ENCODE measurements at places on chromosomes 13 and 19. TPM values are rescaled to one million over a fixed set of nuclear protein-coding genes. Genes with fewer than 3 reads are reported as not detected.

DNA sequence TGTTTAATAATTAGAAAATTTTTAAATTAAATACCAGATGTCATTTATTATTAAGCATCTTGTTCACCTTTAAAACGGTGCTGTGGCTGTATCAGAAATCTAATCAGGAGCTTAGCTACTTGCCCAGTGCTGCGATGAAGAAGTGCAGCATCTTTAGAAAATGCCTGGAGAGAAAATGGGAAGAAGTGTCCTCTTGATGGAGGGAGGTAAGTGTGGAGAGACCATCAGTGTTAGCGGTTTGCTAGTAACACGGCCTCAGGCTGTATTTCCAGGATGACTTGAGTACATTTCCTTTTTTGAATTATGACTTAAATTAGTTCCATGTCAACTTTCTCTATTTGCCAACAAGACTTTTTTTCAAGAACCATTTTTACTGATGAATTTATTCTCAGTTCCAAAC lies 74.1 kb downstream of the SHISA2 start:
- DNase-seq = no peak

The NMRK2 gene
- polyA plus RNA-seq = 2.4 TPM

DNA sequence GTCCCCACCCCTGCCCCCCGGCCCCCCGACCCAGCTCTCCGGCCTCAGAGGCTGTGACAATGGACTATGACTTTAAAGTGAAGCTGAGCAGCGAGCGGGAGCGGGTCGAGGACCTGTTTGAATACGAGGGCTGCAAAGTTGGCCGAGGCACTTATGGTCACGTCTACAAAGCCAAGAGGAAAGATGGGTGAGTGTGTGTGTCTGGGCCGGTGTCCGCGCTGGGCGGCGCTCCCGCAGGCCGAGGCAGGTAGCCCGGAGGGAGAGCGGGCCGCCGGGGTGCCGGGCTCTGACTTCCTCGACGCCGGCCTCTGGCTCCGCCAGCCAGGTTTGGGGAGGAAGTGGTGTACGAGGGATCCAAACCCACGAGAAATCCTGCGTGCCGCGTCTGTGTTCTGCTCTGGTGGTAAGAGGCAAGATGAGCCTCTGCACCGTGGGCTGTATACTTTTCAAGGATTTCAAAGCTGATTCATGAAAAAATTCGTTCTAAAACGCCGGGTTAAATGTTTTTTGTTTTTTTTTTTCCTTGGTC lies 718 bp downstream of the CDK8 start:
- peak; percentile 76 for DNase-seq

GRCh38 chr13:91295712-91296410 lies 51.6 kb upstream of the MIR17HG start:
- DNase-seq = no peak

The SIX5 gene
- 7.8 TPM for polyA plus RNA-seq

DNA sequence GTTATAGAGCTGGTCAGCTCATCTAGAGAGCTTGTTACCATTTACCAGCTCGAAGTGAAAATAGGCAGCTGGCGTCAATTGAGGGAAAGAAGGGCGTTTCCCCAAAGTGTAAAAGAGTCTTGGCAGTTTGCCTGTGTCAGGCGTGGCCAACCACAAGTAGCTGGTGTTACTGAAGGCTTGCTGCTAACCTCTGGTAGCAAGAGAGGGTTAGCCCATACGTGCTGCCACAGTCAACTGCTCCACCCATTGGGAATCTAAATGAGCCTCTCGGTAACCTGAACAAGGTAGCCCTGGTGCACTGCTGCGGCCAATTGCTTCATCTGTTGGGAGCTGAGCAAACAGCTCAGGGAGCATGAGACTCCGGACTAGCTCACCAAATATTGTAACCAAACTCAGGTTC lies 314.9 kb upstream of the SLITRK5 start:
- DNase-seq = no peak

The PLIN5 gene
- 3.1 TPM for polyA plus RNA-seq

The CNN2 gene
- polyA plus RNA-seq = 115 TPM

GRCh38 chr13:45798851-45799250 lies 52.7 kb downstream of the SIAH3 start:
- DNase-seq = no peak

DNA sequence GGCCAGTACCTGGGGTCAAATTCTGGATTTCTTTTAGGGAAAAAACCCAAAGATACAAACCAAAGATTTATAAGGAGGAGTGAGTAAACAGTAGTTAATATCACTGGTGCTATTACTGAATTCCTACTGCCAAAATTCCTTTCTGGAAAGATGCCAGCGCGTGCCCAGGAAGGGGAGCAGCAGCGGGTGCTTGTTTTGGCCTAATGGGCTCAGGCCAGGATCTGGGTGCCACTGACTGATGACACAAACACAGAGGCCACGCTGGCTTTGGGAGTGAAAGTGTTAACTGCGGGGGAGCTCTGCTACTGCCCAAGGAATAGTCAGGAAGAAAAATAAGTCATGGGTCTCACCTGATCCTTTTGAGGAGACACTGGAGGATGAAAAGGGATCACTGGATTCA lies 61.2 kb downstream of the KLF2 start:
- DNase-seq = no peak

DNA sequence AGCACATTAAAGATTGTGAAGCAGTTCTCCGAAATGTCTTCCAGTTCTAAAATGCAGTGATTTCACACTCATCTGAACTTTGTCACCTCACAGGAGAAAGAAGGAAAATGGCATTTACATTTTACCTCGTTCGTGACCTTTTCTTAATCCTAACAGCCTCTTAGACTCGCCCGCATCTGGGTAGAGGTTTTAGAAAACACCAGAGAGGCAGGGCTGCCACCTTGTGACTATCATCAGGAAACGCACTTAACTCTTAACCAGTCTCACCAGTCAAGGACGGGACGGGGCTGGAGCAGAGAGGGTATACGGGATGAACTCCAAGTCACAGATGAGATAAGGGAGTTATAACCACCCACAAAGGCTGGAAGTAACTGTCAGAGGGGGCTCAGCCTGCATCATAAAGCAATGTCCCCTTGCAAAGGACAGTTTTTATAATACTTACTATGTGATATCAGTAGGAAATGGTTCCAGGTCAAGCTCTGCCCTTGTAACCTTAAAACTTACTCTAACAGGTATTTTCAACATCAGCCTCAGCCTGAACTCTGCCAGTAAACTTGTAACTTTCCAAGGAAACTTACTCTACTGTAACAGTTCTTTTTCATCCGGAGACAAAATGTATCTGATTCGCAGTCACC lies 8.6 kb upstream of the CEACAM6 start:
- DNase-seq = no peak

DNA sequence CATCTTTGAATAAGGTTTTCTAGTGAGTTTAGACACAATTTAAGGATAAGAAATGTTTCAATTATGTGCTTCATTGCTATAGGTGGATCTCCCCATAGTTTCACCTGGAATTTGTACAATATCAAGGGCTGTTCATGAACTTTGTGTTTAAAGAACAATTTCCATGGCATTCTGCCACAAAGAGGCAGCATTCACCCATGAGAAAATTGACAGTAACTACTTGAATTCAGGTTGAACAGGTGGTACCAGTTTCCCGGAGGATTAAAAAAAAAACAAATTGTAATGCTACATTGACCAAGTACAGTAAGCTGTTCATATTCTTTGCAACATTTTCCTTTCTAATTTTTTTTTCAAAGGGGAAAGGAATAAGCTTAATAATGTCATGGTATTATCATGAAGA lies 9.1 kb downstream of the SLITRK5 start:
- DNase-seq = no peak

DNA sequence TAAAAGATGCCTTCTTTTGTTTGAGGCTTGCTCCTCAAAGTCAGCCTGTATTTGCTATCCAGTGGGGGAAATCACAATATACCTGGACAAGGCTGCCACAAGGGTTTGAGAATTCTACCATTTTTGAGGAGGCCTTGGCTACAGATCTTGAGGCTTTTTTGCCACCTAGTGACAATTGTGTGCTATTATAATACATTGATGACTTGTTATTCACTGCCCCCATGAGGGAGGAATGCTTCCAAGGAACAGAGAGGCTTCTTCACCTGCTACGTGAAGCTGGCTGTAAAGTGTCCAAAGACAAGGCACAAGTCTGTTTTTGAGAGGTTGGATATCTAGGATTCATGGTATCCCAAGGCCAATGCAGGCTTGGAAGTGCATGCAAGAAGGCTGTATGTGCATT lies 72.5 kb downstream of the ZNF708 start:
- DNase-seq = no peak

GRCh38 chr13:39273953-39274738 lies 235.9 kb downstream of the NHLRC3 start:
- DNase-seq = no peak

The ICAM5 gene
- polyA plus RNA-seq = not detected

DNA sequence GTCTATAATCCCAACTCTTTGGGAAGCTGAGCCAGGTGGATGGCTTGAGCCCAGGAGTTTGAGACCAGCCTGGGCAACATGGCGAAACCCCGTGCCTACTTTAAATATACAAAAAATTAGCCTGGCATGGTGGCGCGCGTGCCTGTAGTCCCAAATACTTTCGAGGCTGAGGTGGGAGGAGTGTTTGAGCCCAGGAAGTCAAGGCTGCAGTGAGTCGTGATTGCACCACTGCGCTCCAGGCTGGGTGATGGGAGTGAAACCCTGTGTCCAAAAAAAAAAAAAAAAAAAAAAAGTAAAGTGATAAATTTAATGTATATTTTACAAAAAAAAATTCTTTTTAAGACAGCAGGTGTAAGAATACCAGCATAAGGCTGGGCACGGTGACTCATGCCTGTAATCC lies 17.6 kb downstream of the TMEM38A start:
- DNase-seq = no peak

- no peak for DNase-seq
These were observed 6.6 kb downstream of the ZNF599 start for GRCh38 chr19:34766386-34766785.

DNA sequence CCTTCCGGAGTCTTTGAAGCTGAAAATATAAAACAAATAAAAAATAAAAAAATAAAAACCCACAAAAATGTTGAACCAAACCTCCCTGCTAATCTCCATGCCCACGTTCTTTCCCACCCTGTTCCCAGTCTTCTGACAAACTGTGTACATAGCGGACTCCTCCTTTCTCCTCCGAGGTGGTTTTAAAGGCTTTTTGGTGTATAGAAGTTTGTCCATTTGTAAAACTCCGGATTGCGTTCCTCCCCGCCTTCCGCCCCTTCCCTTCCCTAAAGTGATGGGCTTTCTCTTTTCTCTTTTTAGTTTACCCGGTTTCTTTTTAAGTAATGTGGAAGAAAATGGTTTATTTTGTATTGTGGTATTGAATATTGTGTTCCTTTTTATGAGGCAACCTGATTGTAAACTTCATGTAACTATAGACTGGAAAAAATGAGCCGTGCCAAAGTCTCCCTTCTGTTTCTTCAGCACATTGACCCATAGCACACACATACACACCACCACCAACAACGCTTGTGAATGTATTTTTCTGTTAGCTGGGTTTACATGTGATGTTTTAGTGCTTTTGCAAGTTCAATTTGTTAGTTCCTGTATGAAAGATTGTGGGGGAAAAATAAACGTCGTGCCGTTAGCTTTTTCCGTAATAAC lies 4.4 kb downstream of the ZIC2 start:
- no peak for DNase-seq

DNA sequence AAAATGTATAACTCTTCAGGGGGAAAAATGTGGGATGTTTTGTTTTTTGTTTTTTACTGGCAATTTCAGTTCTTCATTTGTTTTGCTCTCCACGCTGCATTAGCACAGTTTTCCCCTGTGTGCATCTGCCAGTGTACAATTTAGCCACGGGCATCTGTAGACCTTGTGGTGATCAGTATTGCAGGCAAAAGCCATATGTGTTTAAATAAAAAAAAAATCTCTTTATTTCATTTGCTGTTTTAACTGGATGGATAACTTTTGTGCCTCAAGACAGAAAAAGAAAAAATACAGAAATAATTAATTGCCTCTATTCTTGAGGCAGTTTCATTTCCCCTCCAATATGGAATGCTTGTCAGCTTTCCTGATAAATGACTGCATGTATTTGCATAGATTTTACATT lies 7.9 kb upstream of the MAB21L1 start:
- DNase-seq = no peak

DNA sequence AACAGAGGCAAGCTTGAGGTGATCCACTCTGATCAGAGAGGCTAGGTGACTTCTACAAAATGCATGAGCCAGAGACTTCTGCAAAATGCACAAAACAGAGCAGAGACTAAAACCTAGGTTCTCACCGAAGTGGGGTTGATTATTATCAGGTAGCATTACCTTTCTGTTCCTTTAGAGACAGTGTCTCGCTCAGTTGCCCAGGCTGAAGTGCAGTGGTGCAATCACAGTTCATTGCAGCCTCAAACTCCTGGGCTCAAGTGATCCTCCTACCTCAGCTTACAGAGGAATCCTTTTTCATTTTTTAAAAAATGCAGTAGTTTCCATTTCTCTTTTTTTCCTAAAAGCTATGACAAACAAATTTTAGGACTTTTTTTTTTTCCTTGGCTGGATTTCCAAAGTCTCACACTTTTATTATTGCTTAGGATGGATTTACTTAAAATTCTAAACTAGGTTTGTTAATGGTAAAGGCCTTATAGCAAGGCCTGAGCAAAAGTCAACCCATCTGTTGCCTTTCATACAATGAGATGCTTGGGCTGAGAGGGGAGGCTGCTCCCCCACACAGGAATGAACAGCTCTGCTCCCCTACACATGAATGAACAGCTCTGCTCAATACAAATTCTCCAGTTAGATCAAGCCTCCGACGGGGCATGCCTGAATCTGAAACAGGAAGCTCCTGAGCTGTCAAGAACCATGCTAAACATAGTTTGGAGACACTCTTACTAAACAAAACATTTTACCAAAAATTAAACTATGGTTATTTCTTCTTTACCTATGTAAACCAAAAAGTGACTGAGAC lies 18.8 kb upstream of the TNFRSF19 start:
- no peak for DNase-seq

- no peak for DNase-seq
These were observed 7.3 kb downstream of the NWD1 start for GRCh38 chr19:16726916-16727315.

The RUBCNL gene
- polyA plus RNA-seq = 7.6 TPM

Data from sigmoid colon (tissue), 7 donors.